ENCODE measurements at places on chromosomes 16 and 17.

GRCh38 chr16:57997176-57997527 lies 3.3 kb downstream of the ZNF319 start:
- DNase-seq, result no peak

DNA sequence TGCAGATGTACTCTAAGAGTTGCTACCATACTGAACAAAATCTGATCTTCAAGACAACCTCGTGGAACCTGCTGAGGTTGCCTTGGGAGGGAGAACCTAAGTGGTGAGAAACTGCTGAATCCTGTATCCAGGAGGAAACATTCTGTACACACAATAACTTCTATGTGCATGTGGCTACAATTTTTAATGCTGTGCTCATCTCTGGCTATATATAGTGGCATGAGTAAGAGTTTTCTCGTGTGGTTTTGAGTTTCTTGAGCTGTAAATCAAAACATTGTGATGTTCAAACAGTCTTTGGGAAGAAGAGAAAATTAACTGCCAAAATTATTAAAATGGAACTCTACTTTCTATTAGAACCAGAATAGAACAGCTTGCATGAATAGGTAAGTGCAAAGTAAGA lies 206.8 kb downstream of the CA10 start:
- no peak for DNase-seq

DNA sequence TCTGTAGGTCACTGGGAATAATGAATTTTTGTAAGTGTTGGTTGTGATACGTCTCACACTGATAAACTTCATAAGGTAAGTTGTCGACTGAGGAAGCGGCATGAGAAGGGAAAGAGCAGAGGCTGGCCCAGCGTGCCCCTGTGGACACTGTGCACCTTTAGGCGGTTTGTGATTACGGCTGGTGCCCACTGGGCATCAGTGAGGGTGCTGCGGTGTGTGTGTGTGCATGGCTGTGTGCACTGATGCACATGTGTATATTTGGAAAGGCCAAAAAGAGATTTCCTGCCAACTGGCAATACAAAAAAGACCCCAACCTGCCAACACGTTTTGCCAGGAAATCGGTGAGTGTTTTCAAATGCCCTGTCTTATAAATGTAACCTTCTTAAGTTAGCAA lies 11.9 kb downstream of the IRF8 start:
- DNase-seq, result no peak

GRCh38 chr17:45320349-45320930 lies 3.6 kb upstream of the MAP3K14 start:
- DNase-seq, result no peak

DNA sequence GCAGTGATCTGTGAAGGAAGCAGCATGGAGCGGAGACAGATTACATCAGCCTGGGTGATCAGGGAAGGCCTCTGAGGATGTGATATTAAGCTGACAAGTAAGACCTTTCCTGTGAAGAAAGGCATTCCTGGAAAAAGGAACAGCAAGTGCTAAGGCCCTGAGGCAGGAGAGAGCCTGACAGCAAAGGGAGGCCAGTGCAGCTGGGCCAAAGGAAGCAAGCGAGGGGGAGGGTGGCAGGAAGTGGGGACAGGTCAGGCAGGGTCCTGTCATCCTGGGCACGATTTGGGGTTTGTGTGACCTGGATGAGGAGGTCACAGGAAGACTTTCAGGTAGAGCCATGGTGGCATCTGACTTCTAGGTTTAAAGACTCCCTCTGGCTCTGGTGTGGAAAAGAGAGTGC lies 12.3 kb downstream of the CPNE2 start:
- DNase-seq, result no peak

GRCh38 chr17:78343543-78344201 lies 16.2 kb downstream of the SOCS3 start:
- DNase-seq, result no peak
